ENCODE measurements at places on chromosomes 3 and 15.
A peak's percentile ranks its signal among the peaks of the same experiment; 100 is the strongest.

DNA sequence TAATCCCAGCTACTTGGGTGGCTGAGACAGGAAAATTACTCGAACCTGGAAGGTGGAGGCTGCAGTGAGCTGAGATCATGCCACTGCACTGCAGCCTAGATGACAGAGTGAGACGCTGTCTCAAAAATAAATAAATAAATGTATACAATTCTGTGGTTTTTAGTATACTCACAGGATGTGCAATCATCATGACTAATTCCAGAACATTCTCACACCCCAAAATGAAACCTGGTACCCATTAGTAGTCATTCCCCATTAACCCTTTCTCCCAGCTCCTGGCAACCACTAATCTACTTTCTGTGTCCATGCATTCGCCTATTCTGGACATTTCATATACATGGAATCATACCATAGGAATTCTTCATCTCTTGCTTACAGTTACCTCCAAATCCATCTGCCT, 44.5 kb downstream of the LRRFIP2 start:
- DNase-seq = no peak

- no peak for DNase-seq
Measured at GRCh38 chr3:39982665-39983357, 173.4 kb downstream of the MYRIP start.

DNA sequence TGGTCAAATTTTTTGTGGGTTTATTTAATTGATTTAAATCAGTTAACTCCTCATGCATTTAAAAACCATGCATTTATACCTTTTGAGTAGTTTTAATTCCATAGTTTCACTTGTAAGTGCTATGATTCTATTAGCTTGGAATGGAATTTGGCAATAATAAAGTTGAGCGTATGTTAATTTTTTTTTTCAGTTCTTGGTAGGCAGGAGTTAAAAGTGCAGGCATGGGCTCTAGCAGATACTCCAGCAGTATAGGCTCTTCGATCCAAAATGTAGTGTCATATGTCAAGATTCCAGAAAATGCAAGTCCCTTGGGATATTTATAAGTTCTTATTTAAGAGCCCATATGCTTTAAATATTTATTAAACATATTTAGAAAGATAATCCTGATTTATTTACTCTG, 70.3 kb downstream of the LYSMD4 start:
- DNase-seq = no peak

DNA sequence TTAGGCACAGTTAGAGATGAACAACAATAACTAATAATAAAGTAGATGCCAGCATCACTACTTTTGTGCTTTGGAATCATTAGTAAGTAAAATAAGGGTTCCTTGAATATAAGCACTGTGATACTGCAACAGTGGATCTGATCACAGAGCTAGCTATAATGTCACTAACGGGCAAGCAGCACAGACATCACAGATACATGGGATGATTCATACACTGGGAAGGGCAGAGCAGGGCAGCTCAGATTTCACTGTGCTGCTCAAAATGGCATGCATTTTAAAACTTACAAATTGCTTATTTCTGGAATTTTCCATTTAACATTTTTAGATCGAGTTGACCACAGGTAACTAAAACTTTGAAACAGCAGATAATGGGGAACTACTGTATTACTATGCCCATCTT, 476.6 kb downstream of the FHIT start:
- DNase-seq = no peak

GRCh38 chr15:62165104-62165792, at the start of gene C2CD4B:
C2CD4B (minus strand) TSS chr15:62165285; CDS start chr15:62164984, 301 bp downstream.
- DNase-seq = no peak

GRCh38 chr15:81786776-81787175, 259.0 kb downstream of the MEX3B start:
- no peak for DNase-seq

- DNase-seq = no peak
Measured at GRCh38 chr15:63530752-63531299, 26.4 kb downstream of the USP3 start.

GRCh38 chr3:51501833-51502561, 2.2 kb upstream of the DCAF1 start:
- peak; percentile 46 for DNase-seq

DNA sequence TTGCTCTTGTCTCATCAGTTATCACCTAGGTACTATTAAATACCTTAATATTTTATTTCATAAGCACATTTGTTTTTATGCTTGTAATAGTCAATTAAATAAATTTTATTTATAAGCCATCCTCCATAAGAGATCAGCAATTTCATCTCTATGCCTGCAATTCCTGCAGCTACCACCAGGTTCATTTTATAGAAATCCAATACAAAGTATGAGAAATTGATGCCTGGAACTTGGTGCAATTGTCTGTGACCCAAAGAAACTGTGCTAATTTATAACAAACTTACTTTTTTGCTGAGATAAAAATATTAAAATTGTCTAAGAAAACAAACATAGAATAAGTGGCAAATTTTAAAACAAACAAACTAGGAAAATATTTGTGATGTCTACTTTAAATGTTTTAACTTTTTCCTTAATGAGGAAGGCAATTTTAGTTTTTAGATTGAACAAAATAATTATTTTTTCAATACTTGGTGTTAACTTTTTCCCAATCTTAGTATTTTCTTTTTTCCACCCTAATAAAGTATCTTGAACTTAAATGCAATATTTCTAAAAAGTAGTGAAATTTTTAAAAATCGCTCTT, 1026.6 kb downstream of the ROBO1 start:
- no peak for DNase-seq

DNA sequence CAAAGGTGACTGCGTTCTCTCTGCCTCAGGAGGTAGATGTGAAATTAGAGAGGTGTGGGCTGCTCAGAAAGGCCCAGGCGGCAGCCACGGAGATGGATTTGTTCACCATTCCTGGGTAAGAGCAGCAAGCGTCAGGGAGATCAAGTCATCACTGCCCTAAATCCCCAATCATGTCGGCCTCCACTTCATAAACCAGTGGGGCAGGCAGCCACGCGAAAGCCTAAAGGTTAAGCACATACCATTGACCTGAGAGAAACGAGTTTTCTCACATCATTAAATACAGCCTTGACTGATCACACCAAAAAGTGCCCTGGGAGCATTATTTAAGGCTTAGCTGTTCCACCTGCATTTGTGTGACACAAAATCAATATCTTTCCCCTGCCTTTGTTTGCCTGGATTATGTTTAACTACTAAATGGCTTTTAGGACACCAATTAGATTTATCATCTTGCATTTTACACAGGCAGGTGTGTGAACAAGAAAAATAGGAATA, 50.7 kb upstream of the FOXB1 start:
- peak; percentile 95 for DNase-seq

DNA sequence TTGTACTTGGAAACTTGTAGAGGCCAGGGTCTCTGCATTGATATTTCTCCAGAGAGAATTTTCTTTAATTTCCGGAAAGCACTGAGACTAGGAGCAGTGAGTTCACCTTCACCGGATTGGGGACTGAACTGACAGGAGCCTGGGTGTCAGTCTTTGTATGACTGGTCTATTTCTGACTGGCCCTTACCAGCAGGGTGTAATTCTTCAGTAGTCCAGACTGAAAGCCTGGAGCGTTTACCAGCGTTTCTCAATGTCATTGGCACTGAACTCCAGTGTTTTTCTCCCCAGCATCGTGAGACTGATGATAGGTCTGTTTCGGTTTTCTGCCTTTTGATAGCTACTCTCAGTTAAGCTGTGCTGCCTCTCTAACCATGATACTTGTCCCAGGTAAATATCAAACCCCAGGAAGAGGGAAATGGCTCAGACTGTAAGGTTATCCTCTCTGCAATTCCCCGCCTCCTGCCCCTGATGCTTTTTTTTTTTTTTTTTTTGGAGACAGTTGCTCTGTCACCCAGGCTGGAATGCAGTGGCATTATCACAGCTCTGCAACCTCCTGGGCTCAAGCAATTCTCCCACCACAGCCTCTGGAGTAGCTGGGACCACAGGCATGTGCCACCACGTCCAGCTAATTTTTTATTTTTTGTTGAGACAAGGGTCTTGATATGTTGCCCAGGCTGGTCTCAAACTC, 103.6 kb downstream of the CACNA2D3 start:
- DNase-seq = no peak

DNA sequence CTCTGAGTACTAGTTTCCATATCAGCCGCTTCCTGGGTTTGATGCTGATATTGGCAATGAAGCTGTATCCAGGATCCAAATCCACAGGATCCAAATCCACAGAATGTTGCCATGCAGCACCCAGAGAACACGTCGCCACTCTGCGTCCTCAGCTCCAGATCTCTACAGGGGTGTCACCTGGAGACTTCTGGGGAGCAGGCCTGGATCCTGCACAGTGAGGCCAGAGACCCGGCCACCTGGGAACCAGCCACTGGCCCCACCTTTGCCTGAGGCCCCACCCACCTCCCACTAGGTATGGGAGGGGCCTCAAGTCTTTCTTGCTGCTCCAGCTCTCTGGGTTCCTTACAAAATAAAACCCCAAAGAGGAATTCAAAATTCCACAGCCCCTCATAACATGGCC, 123.9 kb downstream of the LRRK1 start:
- no peak for DNase-seq

GRCh38 chr15:96977886-96978285, 647.4 kb downstream of the NR2F2 start:
- DNase-seq = no peak

DNA sequence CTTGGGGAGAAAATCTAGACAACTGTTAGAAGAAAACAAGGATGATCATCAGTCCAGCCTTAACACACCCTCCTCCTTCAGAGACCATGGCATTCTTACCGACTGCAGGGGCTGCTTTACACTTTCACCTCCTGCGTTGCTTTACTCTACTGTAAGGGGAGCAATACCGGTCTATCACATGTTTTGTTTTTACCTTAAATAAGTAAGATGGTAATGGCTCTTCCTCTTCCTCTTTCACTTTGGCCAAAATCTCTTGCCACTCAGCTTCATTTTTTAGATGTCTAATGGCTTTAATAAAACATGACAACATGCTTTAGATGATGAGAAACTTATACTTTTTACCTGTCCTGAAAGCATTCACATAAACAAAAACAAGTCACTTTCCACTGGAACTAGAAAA, 33.4 kb upstream of the STIMATE start:
- DNase-seq = no peak

Measured in SHP77 (cell line).